ENCODE measurements at places on chromosomes 3 and 15. TPM values are rescaled to one million over a fixed set of nuclear protein-coding genes. Genes with fewer than 3 reads are reported as not detected.

The CD96 gene
- total RNA-seq: 0.40 TPM

The TERB2 gene
- not detected for total RNA-seq

The EXOSC7 gene
- total RNA-seq: 14.6 TPM

The DUOXA2 gene
- not detected for total RNA-seq

The IQCH gene
- total RNA-seq: 1.4 TPM

The RASGRP1 gene
- total RNA-seq: 0.28 TPM

The SEMA3G gene
- total RNA-seq: 0.93 TPM

The PLA2G4E gene
- not detected for total RNA-seq

The ACKR4 gene
- not detected for total RNA-seq

The SLC28A2 gene
- total RNA-seq: 0.15 TPM

The PLIN1 gene
- total RNA-seq: 38.1 TPM

The SLC51B gene
- total RNA-seq: 0.75 TPM

The CD200R1 gene
- 0.38 TPM for total RNA-seq

The ALPK3 gene
- total RNA-seq: 2.7 TPM

The RFT1 gene
- 11.8 TPM for total RNA-seq

The RRP9 gene
- 7.6 TPM for total RNA-seq

The TGM5 gene
- not detected for total RNA-seq

The GP9 gene
- 0.20 TPM for total RNA-seq

The RLBP1 gene
- not detected for total RNA-seq

The PODXL2 gene
- 1.5 TPM for total RNA-seq

The DAZL gene
- total RNA-seq: not detected

The CCDC191 gene
- 0.98 TPM for total RNA-seq

The TOP2B gene
- 24.5 TPM for total RNA-seq

The COL6A5 gene
- total RNA-seq: not detected

The LRRK1 gene
- total RNA-seq: 2.3 TPM

The DUOX2 gene
- 0.10 TPM for total RNA-seq

The CASR gene
- 0.30 TPM for total RNA-seq

The GOLGA8B gene
- 41.6 TPM for total RNA-seq

The PAK6 gene
- not detected for total RNA-seq

The PHLDB2 gene
- total RNA-seq: 34.2 TPM

The FAM3D gene
- 0.13 TPM for total RNA-seq

The SPTSSB gene
- total RNA-seq: 0.18 TPM

The ARHGAP11A gene
- 1.8 TPM for total RNA-seq

The SCAANT1 gene
- total RNA-seq: not detected

The SLC25A36 gene
- total RNA-seq: 3.3 TPM

The PLSCR5 gene
- total RNA-seq: not detected

The CHRM5 gene
- total RNA-seq: not detected

The GOLGA6L4 gene
- total RNA-seq: 2.2 TPM

The CPNE9 gene
- not detected for total RNA-seq

The ILDR1 gene
- 0.15 TPM for total RNA-seq

The CNTN4 gene
- 3.3 TPM for total RNA-seq

The ROPN1B gene
- 0.60 TPM for total RNA-seq

The TNK2 gene
- 55.2 TPM for total RNA-seq
